ENCODE measurements at places on chromosomes 12 and 14.
A peak's percentile ranks its signal among the peaks of the same experiment; 100 is the strongest.

- DNase-seq: no peak
These were observed 13.2 kb downstream of the EIF2S1 start for GRCh38 chr14:67373347-67373746.

DNA sequence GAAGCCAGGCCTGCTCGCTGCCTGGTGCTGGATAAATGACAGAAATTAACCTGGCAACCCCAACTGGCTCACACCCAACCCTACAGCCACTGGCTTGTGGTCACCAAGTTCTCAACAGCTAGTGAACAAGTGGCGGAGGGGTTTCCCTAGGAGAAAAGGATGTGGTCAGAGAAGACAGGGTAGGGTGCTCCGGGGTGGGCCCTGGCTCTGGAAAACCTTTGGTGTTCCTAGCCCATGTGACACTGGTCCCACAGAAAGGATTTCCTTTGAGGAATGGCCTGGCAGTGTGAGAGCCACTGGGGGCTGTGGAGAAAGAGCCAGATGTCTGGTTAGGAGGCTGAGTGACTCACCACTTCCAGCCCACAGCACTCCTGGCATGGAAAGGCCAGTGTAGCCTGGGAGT, 8.7 kb downstream of the SYNE3 start:
- peak; percentile 71 for DNase-seq

DNA sequence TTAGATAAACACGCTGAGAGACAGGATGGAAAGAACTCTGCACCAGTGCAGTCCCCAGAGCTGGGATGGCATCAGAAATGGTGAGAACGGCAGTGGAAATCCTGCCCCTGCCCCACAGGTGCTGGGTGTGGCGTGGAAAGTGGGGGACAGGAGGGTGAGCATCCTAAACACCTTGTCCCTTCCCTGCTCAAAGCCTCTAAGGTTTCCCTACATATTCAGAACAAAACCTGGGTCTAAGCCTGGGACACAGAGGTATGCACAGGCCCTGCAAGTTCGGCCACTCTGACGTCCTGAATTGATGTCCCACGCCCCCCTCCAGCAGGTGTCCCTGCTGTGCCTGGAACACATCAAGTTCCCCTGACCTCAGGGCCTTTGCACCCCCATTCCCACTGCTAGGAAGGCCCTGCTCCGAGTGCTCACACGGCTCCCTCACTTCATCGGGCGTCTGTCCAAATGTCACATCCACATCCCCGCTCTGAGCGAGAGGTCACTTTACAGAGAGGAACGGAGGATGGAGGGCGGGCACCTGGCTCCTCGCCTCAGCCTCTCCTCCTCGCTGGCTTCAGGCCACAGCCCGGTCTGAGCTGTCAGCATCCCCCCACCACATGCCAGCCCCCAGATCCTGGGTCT, 38.5 kb upstream of the SFSWAP start:
- no peak for DNase-seq

DNA sequence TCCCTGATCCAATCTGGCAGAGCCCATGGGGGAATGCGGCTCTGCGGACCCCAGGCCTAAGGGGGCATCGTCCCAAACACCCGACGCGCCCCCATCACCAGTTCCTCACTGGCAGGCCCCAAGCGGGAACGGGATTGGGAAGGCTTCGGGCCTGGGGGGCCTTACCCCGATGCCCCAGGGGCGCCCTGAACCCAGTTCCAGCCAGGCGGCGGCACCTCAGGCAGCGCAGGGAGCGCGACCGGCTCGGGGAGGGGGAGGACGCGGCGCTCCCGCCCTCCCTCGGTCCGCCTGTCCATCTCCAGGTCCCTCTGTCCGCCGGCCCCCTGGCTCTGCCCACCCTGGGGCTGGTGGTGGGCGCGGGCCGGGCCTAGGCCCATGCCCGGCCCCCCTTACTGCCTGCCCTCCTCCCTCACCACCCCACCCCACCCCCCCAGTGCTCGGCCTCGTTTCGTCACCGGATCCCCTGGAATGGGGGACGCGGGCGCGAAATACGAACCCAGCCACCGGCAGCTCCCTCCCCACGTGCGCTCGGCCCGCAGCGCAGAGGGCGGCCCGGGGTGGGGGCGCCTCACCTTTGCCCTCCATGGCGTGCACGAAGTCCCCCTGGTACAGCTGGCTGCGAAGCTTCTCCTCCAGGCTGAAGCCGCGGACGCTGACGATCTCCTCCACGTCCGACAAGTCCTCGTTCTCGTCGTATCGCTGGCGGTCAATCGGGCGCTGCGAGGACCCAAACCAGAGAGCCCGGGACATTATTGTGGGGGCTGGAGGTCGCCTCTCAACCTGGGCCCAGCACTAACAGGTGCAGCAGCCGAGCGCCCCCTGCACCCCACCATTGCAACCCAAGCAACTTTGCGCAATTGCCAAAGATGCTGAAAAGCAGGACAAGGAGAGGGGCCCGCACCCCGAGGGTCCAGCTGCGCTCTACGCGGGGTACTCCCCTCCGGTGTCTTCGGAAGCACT, 2.3 kb downstream of the KDM2B start:
- peak; percentile 62 for DNase-seq

DNA sequence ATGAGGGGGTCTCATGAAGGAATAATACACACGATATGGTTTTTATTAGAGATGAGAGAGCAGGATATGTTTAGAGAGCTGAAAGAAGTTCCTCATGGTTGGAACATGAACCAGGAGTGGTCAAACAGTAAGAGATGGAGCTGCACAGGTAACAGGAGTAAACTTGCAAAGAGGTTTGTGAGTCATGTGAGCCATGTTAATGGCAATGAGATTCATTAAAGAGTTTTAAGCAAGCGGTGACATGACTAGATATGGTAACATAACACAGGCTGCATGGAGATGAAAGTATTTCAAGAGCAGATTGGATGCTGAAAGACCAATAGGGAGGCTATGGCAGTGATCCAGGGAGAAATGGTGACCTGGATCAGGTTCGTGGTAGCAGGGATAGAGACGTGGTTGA, 62.6 kb upstream of the SSTR1 start:
- DNase-seq: no peak

DNA sequence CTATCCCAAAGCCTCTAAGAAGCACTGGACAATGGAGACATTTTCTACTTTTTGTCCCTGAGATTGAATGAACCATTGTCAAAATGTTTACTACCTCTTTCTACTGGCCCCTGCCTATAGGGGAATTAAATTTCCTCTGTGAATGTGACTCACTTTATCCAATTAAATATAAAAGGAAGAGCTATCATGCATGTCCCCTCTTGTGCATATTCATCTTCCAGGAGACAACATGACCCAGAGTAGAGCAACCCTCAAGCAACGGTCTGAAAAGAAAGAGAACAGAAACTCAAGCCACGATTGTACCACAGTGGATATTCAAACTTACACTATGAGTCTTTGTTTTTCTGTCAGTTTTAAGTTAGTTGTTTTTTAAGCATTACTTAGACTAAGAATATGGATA, 938.4 kb upstream of the ATXN7L3B start:
- DNase-seq: no peak

- DNase-seq: no peak
These were observed 50.6 kb downstream of the PPP2R5C start for GRCh38 chr14:101812071-101812470.

GRCh38 chr12:3583656-3584334, 92.8 kb downstream of the PRMT8 start:
- no peak for DNase-seq

GRCh38 chr14:34853041-34853440, 22.1 kb downstream of the BAZ1A start:
- no peak for DNase-seq
